ENCODE measurements at places on chromosomes 7 and 10.

GRCh38 chr10:17217631-17218232 is 10.3 kb upstream of the VIM start:
- DNase-seq, result no peak

- no peak for DNase-seq
Observed at GRCh38 chr10:30813872-30814481, 184.4 kb upstream of the LYZL2 start.

DNA sequence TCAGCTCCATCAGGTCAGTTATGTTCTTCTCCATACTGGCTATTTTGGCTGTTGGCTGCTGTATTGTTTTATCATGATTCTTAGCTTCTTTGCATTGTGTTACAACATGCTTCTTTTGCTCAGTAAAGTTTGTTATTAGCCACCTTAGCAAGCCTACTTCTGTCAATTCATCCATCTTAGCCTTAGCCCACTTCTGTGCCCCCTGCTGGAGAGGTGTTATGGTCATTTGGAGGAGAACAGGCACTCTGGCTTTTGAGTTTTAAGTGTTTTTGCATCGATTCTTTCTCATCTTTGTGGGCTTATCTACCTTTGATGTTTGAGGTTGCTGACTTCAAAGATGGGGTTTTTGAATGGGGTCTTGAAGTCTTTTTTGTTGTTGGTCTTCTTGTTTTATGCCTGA is 204.6 kb upstream of the FOXP2 start:
- DNase-seq, result no peak

DNA sequence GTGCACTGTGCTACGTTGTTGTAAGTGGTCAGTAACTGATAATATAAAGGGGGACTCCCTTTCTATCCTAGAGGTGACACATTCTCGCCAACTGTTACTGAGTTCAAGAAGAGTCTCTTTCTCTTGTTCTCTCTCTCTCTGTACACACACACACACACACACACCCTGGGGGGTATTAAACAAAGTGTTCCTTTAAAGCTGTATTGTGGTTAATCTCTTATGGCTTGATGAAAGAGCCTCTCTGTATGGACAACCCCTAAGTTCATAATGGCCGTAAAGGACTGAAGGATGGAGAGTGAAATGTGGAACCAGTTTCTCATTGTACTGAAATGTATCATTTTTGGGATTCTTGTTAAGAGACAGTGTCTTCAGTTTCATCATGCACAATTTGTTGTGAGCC is 145.2 kb upstream of the BMPER start:
- DNase-seq, result no peak

- peak; percentile 42 for DNase-seq
Observed at GRCh38 chr7:132030086-132030568, 473.7 kb upstream of the PODXL start.

DNA sequence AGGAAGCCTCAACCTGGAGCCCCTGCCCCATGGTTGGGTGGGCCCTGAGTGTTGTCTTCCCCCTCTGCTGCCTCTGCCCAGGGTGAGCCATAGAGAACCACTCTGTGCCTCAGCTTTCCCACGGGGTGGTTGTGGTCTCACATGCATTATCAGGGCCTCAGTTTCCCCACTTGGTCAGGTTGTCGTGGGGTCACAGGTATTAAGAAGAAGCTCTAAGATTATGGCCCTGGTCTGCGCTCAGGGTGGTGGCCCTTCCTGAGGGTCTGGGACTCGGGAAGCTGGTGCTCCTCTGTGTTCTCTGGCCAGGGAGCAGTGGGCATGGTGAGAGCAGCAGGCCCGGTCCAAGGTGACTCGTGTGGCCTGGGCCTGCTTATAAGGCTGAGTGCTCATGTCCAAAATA is 17.8 kb downstream of the LRRC27 start:
- DNase-seq, result no peak

DNA sequence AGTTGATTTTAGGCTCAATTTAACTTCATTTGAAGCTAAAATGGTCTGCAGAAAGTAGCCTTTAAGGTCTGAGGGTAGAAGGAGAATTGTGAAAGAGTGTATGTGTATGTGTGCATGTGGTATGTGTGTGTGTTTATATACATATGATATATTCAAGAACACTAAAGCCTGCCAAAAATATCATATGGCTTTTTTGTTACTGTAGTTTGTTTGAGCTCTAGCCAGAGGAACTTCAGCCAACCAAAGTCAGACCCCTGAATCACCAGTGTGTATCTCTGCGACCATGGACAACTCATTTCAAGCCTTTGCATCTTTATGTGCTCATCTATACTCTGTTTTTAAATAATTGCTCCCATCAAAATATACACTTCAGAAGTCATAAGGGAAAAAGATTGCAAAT is 58.4 kb upstream of the HDAC9 start:
- no peak for DNase-seq

DNA sequence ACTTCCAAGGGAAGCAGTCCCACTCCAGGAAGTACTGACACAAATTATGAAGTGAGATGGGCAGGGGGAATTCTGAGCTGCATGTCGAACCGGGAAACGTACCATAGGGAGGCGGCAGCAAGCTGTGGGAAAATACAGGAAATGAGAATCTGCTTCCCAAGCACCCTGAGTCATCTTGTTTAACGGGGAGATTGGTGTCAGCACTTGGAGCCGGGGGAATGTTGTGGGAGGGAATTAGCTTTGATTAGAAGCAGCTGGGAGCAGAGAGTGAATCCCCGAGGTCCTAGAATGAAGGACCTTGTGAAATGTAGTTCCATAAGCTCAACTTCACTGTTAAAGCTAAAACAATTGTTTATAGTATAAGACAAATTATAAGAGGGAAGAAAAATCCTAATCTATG is 141.4 kb upstream of the PRKCQ start:
- DNase-seq, result peak; percentile 31

DNA sequence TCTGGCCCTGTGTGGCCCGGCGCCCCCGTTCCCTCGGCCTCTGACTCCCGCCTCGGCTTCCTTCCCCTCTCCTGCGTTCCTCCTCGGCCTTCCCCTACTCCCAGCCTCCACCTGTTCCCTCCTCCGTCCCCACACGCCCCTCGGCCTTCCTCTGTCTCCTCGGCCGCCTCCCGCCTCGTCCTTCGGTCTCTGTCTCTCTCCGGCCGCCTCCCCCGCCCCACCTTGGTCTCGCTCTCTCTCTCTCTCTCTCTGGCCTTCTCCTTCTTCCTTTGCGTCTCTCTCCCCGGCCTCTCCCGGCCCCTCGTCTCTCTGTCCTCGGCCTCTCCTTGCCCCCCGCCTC is 588 bp downstream of the GET4 start:
- DNase-seq, result no peak

GRCh38 chr10:1544209-1544673 is 193.1 kb downstream of the ADARB2 start:
- no peak for DNase-seq

DNA sequence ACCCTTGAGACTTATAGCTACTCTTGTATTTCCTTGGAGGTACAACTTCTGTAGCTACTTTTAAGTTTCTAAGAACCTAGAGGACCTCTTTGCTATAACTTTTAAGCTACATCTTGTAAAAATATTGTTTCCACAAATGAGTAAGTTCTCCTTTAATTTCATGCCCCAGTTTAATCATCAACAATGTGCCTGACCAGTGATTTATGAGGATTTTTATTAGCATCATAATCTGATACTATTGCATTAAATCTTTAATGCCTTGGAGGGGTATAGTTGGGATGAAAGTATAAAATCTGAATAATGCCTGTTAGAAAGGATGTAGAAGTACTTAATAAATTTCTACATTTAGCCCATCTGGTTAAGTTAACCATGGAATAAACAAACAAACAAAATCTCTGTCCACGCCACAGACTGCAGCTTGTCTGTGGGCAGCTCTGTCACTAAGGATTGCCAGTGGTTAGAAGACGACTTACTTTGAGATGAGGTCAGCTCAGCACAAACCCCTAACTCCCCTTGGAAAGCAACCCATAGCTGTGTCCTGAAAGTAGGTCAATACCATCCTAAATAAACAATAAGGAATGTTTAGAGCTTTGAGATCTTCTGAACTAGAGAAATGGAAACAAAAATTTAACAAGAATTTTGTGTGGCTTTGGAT is 18.3 kb downstream of the UBE2D1 start:
- no peak for DNase-seq

DNA sequence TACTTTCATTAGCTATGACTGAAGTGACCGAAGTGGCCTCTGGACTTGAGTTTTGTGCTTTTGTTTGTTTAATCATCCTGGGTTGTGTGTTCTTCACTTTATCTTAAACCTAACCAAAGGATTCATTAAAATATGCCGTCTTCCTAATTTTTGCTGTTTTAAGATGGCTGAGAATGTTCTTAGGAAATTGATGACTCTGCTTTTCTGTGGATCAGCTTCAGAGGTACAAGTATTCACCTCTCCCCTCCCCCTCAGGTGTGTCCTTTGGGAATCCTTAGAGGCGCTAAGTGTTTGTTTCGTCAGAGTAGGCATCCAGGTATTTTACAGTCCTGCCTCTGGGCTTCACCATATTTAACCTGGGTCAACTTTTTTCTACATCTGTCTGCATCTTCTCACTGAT is 1.1 kb downstream of the CCDC126 start:
- no peak for DNase-seq

GRCh38 chr7:88522771-88523293 is 216.1 kb upstream of the STEAP4 start:
- no peak for DNase-seq

DNA sequence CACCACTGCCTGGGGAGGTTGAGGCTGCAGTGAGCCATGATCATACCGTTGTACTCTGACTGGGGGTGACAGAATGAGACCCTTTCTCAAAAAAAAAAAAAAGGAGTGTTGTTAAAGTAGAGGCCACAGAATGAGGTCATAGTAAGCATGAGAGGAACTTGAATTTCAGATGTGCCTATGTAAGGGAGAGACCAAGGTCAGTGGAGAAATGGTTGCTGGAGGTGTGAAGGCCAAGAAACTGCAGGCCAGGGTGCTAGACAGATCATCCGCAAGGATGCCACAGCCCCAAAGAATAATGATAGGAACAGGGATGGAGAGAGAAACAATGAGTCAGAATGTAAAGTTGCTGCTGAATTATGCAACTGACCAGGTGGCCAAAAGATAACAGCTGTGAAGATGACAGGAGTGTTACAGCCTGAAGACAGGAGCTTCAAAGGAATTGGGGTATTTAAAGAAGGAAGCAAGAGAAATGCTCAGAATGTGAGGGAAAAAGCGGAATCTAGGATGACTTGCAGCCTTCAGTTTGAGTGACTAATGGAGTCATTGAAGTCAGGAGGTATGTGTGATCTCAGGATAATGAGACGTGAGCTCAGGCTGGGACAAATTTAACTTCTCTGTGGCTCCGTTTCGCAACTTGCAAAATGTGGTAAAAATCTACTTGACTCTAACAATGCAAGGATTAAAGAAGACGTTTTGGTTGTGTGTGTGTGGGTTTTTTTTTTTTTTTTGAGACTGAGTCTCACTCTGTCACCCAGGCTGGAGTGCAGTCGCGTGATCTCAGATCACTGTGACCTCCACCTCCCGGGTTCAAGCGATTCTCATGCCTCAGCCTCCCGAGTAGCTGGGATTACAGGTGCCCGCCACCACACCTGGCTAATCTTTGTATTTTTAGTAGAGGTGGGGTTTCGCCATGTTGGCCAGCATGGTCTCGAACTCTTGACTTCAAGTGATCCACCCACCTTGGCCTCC is 22.2 kb downstream of the TYW1B start:
- DNase-seq, result no peak

DNA sequence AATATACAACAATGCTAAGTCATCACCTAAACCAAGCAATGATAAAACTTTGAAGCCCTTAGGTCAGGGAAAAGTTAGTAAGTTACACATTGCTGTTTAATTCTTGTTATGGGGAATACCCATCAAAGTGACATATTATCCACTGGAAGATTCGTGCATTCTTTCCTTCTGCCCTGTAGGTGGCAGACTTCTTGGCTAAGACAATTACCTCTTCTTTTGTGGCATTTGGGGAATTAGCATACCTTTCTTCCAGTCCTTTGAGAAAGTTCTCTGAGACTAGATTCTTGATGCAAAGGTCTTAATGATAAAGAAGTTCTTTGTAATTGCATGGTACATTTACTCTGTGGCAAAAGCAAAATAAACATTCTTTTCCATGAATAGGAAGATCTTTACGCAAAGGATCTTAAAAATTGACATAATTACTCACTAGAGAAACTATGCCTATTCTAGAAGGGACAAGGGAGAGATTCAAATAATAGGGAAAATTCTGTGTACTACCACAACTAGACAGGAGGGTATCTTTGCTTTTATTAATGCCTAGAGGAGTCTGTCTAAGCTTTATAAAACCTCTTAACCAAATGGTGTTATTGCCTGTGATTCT is 395.9 kb downstream of the GRM8 start:
- no peak for DNase-seq
